ENCODE measurements at places on chromosomes 6 and 20. TPM values are rescaled to one million over a fixed set of nuclear protein-coding genes. Genes with fewer than 3 reads are reported as not detected.

GRCh38 chr20:51419231-51419630, 123.3 kb downstream of the NFATC2 start:
- no peak overlapping the region for H3K27ac ChIP-seq
- H3K27me3 ChIP-seq: no peaks in the 10 kb centered on the region
- H3K4me3 ChIP-seq: no peak overlapping the region
- H3K36me3 ChIP-seq: no peaks in the 10 kb centered on the region
- DNase-seq: no peak
- peaks cover 4% of the 10 kb centered on the region for H3K4me1 ChIP-seq

DNA sequence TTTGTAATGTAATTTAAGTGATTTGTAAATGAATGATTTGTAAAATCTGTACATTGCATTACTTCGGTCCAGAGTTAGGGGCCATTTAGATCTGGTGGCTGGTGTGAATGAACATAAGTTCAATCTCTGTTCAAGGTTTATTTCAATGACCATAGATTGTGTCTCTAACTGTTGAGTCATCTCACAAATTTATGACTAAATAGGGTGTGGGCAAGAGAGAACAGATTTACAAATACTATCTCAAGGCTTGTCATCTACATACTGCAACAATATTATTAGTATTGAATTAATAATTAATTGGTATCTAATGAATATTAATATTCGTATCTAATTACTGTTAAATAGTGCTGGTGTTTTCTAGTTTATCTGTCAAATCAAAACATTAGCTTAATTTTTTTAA, 115.3 kb upstream of the EDN1 start:
- H3K4me3 ChIP-seq: no peak overlapping the region
- H3K4me1 ChIP-seq: no peaks in the 10 kb centered on the region
- H3K36me3 ChIP-seq: no peaks in the 10 kb centered on the region

- no peak overlapping the region for H3K4me3 ChIP-seq
- DNase-seq: no peak
- no peaks in the 10 kb centered on the region for H3K36me3 ChIP-seq
- no peaks in the 10 kb centered on the region for H3K4me1 ChIP-seq
- H3K27me3 ChIP-seq: no peaks in the 10 kb centered on the region
- no peak overlapping the region for H3K27ac ChIP-seq
These were observed 118.0 kb downstream of the CHD6 start for GRCh38 chr20:41499961-41500725.

DNA sequence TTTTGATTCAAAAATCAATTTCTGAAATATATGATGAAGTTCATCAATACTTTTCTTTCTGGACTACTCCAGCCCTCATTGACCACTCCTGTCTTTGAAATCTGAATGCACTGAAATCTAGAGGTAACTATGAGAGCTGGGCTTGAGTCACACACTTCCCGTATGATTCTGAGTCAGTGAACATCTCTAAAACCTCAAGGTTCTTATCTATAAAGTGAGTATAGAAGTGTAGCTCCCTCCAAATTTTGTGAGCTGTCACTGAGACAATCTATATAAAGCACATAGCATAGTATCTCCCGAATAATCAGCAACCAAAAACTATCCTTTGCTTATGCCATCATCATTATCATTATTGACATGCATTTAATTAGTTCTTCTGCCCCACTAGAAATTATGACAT, 182.4 kb downstream of the TSHZ2 start:
- H3K4me1 ChIP-seq: no peaks in the 10 kb centered on the region
- H3K27ac ChIP-seq: no peak overlapping the region
- H3K4me3 ChIP-seq: no peak overlapping the region
- H3K27me3 ChIP-seq: no peaks in the 10 kb centered on the region
- no peak for DNase-seq
- no peaks in the 10 kb centered on the region for H3K36me3 ChIP-seq

The STMND1 gene
- total RNA-seq: not detected

The GLP1R gene
- 0.38 TPM for total RNA-seq

Measured in Peyer's patch (tissue), 4 donors.